ENCODE measurements at places on chromosomes 16 and 17. TPM values are rescaled to one million over a fixed set of nuclear protein-coding genes. Genes with fewer than 3 reads are reported as not detected.

DNA sequence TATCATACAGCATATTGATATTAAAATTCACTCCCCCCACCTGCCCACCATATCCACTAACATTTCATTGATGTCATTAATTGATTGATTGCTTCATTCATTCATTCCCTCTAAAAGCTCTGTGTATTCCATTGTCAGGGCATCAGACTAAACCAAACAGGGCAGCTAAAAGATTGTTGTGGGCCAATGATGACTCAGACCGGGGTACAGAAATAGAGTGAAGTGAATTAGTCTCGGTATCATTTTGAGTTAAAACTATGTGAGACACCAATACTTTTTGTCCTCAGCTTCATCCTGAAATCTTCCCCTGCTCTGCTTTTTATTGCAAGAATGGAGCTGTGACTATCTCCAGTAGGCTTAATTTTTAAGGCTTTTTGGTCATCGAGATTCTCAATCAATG, 868.3 kb downstream of the CDH11 start:
- no peak for DNase-seq

The PLXDC1 gene
- total RNA-seq, result 19.3 TPM

DNA sequence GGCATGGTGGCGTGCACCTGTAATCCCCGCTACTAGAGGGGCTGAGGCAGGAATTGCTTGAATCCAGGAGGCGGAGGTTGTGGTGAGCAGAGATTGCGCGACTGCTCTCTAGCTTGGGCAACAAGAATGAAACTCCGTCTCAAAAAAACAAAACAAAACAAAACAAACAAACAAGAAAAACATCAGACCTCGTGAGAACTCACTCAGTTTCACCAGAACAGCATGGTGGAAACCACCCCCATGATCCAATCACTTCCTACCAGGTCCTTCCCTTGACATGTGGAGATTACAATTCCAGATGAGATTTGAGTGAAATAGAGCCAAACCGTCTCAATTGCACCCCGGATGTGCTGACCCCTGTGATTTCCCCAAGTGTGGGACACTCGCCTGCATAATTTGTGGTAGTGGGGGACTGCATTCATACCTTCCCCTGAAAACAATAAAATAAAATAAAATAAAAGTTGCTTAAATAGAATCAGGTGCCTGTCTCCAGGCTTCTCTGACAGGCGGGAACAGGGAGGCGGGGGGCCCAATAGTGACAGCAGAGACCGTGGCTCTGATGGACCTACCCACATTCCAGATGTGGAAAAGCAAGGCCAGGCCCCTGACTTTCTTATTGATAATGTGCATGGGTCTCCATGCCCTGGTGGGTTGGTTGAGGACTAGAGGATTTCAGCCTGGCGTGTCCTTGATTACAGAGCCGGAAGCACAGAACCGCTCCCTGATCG, 13.1 kb downstream of the ZSCAN10 start:
- no peak for DNase-seq

- DNase-seq, result no peak
These were observed 184.9 kb downstream of the SEC14L1 start for GRCh38 chr17:77325577-77326075.

GRCh38 chr16:27417047-27417671, 15.2 kb downstream of the IL21R start:
- DNase-seq, result no peak

Data from Right ventricle myocardium inferior (tissue), 1 donor.